Transverse colon (tissue), 4 donors: ENCODE measurements at places on chromosomes 1 and 21. TPM values are rescaled to one million over a fixed set of nuclear protein-coding genes. Genes with fewer than 3 reads are reported as not detected.

GRCh38 chr1:151723726-151724370 is 2.5 kb downstream of the RIIAD1 start:
- no peak for DNase-seq

SPATA46 gene
- not detected for total RNA-seq

- peak; percentile 19 for DNase-seq
Measured at GRCh38 chr1:212916481-212917133, 33.7 kb upstream of the VASH2 start.

GRCh38 chr1:171290621-171291020 is 23.4 kb upstream of the FMO4 start:
- DNase-seq, result no peak

GRCh38 chr1:19872190-19872589 is 10.0 kb upstream of the OTUD3 start:
- peak; percentile 84 for DNase-seq

RNU1-4 gene
- under 0.01 TPM for total RNA-seq
